ENCODE measurements at places on chromosomes 7 and 10.

DNA sequence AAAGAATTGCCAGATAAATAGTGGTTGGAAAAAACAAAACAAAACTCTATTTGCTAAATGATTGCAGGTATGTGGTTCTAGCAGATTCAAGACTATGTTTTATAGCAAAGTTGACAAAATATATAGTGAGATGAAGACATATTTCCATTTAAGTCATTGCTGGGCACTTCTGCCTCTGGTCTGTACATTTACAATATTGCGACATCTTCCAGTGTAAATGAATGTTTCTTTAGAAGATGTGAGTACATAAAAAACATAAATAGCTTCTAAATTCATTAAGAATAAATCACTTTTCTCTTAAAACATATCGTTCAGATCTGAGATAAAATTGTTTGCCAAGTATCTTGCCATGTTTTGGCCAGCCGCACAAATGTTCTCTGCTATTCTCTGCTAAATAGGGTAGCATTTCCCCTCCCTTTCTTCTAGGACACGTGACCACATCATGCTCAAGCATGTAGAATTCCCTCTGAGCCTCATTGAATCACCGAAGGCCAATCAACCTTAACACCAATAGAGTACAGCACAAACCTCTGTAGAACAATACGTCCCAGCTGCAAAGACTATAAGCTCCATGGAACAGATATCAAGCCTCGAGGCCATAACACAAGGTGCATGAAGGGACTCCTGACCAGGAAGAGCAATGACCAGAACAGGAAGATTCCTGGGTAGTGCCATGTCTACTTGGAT is 1173.3 kb downstream of the GATA3 start:
- no peak for DNase-seq

- DNase-seq: no peak
Observed at GRCh38 chr7:24503506-24503905, 69.7 kb upstream of the PALS2 start.

DNA sequence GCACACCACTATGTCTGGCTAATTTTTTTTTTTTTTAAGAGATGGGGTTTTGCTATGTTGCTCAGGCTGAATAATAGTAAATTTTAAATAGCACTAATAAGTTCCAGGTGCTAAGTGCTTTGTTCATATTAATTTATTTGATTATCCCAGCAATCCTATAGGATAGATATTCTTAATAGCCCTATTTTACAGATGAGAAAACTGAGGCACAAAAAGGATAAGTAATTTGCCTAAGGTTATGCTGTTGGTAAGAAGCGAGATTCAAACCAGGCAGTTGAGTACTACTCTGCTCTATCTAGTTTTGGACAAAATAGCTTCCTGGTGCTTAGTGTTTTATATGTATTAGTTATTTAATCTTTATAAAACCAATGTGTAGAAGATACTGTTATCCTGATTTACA is 72.5 kb upstream of the STRIP2 start:
- no peak for DNase-seq

DNA sequence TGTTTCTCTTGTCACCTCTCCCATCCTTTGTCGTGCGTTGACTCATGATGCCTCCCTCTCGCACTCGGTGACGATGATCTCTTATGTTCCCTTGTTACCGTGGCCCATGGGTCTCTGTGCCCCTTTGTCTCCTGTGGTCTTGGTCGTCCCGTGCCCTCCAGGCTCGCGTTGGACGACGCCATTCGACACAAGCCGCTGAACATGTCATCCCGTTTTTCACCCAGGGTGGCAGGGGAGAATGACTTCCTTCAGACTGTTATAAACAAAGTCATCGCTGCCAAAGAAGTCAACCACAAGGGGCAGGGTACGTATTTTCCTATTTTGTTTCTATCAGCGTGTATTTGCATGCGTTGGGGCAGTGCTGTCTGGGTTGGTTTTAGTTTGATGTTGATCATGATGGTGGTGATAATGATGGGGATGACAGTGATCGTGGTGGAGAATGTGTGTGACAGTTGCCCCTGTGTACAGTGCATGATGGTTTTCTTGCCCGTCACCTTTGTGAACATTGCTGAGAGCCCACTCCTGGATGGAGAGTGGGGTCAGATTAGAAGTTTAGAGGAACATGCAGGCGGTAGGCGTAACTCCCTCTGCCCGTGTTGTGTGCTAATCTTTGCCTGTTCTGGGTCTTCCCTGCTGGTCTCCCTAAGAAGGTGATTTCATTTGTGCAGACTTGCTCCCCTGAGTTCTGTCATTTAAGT is 107.0 kb downstream of the DOCK1 start:
- DNase-seq: no peak

- DNase-seq: peak; percentile 75
Observed at GRCh38 chr7:107643407-107643806, 17.2 kb upstream of the SLC26A4 start.

DNA sequence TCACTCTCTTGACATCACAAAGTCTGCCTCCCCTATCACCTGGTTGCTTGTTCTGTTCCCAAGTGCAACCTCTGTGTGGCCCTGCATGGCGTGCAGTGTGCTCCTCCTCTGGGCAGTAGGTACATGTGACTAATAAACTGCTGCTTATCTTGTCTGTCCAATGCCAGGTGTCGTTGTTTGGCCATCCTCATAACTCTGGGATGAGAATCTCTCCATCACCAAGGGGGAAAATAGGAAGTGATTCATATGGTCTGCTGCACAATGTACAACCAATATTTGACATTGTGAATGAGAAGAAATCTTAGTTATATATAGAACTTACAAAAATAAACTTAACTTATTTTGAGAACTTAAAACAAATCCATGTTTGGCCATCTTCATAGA is 135.2 kb downstream of the INHBA start:
- DNase-seq: peak; percentile 21

DNA sequence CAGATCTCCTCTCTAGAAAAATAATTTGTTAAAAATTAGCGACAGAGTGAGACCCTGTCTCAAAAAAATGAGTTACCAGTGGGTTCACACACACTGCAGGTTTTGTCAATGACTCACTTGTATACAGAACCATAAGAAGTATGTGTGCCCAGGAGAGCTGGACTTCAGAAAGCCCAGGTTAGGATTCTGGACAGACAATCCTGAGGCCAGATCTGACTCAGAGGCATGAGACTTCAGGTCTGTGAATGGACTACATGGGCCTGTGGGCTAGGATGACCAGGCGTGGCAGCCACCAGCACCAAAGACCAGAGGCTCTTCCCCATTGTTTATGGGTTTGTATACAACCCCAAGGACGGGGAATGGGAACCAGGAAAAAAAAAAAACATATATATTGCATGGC is 9.3 kb upstream of the ZNF438 start:
- DNase-seq: peak; percentile 60

- DNase-seq: peak; percentile 10
Observed at GRCh38 chr7:136807598-136807997, 60.9 kb upstream of the CHRM2 start.

DNA sequence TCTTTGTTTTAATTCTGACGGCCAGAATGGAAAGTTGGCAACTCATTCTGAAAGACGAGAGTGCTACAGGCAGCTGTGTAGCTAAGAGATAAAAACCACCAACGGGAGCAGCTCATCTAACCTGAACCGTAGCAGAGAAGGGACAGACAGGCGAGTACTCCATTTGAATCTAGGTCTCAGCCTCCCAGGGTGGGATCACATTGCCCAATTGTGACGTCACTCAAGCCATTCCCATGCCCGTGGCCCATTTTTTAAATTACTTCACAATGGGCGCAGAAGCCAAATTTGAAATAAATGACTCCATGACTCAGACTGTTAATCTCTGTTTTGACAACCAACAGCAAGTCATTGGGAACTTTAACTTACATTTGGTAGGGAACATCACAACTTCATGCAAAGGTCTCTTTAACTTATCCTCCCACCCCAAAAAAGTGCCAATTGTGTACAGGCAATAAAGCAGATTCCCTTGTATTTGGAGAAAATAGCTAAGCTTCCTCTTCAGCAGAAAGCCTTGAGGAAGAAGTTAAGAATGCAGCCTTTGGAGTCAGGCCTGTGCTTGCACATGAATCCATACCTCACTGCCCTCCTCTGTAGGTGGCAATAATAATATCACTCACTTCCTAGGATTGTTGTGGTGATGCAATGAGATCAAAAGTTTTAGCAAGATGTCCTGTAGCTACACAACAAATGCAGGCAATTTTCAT is 93.2 kb upstream of the KIF5B start:
- peak; percentile 95 for DNase-seq

- no peak for DNase-seq
Observed at GRCh38 chr7:150568714-150569113, 1.5 kb downstream of the GIMAP4 start.

DNA sequence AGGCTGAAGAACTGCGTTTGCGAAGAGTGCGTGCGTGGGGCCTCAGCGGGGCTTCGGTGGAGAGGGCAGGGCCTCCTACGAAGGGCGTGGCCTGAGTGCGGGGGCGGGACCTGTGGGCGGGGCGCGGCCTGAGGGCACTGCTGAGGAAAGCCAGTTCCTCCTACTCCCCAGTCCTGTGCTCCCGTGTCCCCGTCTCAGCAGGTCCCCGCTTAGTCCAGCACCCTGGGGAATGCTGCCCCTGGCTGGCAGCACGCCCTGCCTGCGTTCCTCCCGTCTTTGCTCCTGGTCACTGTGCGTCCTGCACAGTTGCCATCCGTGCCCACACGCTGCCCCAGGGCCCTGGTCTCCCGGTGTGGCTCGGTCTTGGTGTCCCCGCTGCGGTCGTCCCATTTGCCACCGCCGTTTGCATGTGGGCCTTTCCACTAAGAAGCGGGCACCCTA is 177.1 kb downstream of the ZNF248 start:
- no peak for DNase-seq

- no peak for DNase-seq
Observed at GRCh38 chr7:77667459-77668086, 28.7 kb upstream of the RSBN1L start.

DNA sequence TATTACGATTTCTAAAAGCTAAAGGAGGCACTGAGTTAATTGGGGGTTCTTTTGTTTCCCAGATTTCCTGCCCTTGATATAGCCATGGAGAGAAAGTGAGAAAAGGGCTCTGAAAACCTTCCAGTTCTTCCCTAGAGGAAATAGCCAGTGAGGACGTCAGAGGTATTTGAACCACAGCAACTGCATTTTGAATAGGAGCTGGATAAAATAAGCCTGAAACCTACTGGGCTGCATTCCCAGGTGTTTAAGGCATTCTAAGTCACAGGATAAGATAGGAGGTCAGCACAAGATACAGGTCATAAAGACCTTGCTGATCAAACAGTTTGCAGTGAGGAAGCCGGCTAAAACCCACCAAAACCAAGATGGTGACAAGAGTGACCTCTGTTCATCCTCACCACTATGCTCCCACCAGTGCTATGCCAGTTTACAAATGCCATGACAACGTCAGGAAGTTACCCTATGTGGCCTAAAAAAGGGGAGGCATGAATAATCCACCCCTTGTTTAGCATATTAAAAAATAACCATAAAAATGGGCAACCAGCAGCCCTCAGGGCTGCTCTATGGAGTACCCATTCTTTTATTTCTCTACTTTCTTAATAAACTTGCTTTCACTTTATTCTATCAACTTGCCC is 85.1 kb upstream of the FRMD4A start:
- DNase-seq: no peak

DNA sequence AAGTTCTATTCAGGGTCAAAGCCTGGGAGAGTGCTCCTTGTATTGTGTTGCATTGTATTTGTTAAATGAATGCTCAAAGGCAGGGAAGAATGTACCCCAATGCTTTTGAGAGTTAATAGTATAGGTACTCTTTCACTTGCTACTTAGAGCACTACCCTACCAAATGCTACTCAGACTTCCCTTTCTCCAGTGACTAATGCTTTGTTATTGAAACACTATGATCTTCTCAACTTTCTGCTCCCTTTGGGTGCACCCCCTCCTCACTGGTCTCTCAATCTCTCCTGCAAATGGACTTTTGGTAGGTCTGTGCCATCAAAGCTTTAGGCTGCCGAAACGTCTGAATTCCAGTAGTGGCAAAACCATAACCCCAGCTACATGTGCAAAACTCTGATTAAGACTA is 177.7 kb upstream of the AHR start:
- DNase-seq: no peak

DNA sequence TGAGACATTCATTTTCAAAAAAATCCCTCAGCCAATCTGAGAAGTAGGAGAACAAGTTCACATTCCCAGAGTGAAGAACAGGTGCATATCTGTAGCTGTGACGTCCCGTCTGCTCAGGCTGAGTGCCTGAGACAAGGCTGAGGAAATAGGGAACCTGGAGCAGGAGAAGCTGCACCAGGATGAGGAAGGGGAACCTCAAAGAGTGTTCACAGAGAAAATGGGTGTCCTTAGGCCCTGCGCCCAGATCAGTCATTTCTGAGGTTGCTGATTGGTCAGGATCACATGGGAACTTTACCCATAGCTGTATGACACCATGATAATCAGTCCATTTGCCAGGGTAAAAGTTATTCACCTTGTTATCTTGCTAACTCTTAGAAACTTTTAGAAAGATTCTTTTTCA is 34.2 kb upstream of the TARP start:
- no peak for DNase-seq

DNA sequence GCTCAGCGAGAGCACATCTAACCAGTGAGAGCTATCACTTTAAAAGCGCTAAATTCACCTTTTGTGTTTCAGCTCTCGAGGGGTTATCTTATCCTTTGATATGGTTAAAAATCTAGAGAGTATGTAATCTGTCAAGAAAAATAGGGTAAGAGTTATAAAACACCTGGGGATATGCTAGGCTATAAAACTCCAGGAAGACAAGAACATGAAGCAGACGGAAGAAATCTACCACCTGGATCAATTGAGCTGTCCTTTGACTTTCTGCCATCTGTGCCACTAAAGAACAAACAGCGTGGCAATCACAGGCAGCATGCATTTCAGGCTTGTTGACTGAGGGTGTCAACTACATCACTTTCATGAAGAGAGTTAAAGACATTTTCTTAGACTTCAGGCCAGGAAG is 83.1 kb downstream of the ZNF248 start:
- no peak for DNase-seq

- no peak for DNase-seq
Observed at GRCh38 chr7:84136809-84137208, 57.8 kb downstream of the SEMA3A start.

DNA sequence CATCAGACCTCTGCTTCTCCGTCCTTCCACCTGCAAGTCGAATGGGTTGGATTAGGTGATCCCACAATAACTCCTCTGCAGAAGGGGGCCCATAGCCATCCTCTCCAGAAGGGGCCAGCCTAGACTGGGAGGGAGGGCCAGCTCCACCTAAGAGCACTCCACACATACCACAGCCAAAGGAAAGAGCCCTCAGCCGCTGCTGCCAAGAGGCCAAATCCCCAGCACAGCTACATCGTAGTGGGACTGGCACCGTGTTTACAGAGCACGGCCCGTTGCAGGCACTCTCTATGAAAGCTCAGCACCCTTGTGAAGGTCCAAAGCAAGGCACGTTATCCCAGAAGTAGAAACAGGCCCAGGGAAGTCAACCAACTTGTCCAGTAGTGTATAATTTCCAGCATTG is 5.4 kb downstream of the KCNH2 start:
- no peak for DNase-seq

GRCh38 chr10:11516431-11516746 is 95.1 kb downstream of the USP6NL start:
- no peak for DNase-seq

DNA sequence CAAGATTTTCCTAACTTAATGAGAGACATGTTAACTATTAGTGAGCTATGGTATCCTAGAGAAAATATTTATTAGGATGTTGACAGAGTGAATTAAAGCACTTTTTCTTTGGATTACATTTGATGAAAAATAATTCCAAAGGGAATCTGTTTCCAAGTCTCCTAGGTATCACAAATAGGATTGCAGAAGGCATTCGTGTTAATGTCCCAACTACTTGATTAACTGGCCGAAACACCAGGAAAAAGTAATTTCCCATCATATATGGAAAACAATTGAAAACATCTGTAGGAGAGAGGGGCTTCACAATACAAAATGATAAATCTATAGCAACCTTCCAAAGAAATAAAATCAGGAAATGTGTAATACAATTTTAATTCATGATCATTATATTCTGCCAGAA is 406.7 kb downstream of the PARD3 start:
- DNase-seq: no peak

Measured in amniotic epithelial cell (primary cell).